ENCODE measurements at places on chromosomes 16 and 17. TPM values are rescaled to one million over a fixed set of nuclear protein-coding genes. Genes with fewer than 3 reads are reported as not detected.

- no peak for DNase-seq
- H3K27ac ChIP-seq: no peak overlapping the region
- H3K4me3 ChIP-seq: no peak overlapping the region
- H3K27me3 ChIP-seq: no peaks in the 10 kb centered on the region
- no peaks in the 10 kb centered on the region for H3K36me3 ChIP-seq
- no peaks in the 10 kb centered on the region for H3K4me1 ChIP-seq
Observed at GRCh38 chr16:62077998-62078397, 41.8 kb upstream of the CDH8 start.

GRCh38 chr17:40038882-40039513, 15.2 kb downstream of the MED24 start:
- H3K36me3 ChIP-seq: peaks cover 21% of the 10 kb centered on the region
- H3K4me1 ChIP-seq: no peaks in the 10 kb centered on the region
- no peak for DNase-seq
- no peak overlapping the region for H3K4me3 ChIP-seq
- no peaks in the 10 kb centered on the region for H3K27me3 ChIP-seq

- peak; percentile 9 for DNase-seq
- H3K4me1 ChIP-seq: peaks cover 10% of the 10 kb centered on the region
- H3K27me3 ChIP-seq: peaks cover 5% of the 10 kb centered on the region
- H3K36me3 ChIP-seq: no peaks in the 10 kb centered on the region
- H3K4me3 ChIP-seq: no peak overlapping the region
Observed at GRCh38 chr17:77692571-77693161, 265.8 kb upstream of the TNRC6C start.

GRCh38 chr17:39648616-39649366, 11.8 kb downstream of the STARD3 start:
- no peak for DNase-seq
- no peak overlapping the region for H3K4me3 ChIP-seq
- no peak overlapping the region for H3K27ac ChIP-seq
- no peaks in the 10 kb centered on the region for H3K27me3 ChIP-seq
- no peaks in the 10 kb centered on the region for H3K36me3 ChIP-seq

DNA sequence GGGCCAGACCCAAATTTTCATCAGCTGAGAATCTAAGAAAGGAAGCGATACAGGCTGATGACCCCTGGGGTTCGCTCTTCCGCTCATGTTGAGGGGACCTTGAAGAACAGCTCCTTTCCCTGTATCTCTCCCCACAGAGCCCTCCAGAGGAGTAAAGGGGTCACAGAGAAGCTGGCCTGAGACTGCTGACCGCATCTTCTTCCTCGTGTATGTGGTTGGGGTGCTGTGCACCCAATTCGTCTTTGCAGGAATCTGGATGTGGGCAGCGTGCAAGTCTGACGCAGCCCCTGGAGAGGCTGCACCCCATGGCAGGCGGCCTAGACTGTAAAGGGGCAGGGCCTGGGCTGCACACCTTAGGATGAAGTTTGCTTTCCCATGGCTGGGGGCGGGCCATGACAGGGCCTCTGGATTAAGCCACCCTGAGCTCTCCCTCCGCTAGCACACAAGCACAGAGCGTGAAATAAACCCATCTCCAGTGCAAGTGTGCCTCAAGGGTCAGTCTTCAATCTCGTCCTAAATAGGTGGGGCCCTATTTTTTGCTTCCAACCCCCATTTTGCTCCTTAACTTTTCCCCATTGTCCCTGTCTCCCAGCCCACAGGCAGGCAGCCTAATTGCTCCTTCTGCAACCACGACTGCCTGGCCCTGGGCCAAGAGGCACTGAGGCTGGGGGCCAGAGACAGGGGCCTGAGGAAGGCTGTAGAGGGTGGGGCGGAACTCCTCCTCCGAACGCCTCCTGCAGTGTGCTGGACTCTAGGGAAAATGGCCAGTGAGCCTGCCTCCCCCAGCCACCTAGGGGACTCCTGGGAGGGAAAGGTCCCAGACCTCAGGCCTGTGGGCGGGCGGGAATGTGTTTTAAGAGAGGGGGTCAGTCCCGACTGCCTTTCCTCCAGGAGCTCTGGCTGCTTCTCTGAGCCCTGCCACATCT, 3.6 kb downstream of the ZACN start:
- peaks cover 16% of the 10 kb centered on the region for H3K4me1 ChIP-seq
- no peak overlapping the region for H3K4me3 ChIP-seq
- DNase-seq: no peak
- no peak overlapping the region for H3K27ac ChIP-seq

DNA sequence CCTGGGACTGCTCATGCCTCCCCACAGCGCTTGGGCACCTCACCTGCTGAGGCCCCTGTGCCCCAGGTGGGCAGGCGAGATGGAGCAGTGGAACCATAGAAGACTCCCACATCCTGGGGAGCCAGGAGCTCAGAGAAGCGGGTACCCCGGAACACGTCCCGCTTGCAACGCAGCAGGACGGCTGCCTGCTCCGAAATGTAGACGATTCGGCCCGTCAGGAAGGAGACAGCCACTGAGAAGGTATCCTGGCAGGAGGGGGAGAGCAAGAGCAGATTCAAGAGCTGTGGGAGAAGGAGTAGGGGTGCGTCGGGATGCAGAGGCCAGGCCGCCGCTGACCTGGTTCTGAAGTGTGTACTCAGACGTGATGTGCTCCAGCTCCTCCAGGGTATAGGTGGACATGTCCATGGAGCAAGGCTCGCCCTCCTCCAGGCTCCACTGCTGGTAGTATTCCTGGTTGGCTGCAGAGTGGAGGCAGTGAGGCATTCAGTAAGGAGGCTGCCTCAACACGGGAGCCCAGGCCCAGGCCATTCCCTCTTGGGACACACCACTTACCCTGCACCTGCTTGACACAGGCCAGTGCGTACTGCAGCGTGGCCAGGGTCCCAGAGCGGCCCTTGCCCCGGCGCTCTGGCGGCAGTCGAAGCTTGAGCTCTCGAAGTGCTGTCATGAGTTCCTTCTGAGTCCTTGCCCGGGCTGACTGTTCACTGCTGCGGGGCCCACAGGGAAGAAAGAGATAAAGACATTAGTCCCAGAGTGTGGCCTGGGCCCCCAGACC, 2.6 kb downstream of the PER1 start:
- H3K27ac ChIP-seq: peak overlapping the region; percentile 100
- H3K4me1 ChIP-seq: peaks cover 41% of the 10 kb centered on the region
- DNase-seq: no peak

Gene SOST
- not detected for total RNA-seq

Gene NPIPB5
- 155 TPM for total RNA-seq
